ENCODE measurements at places on chromosomes 6 and 20. TPM values are rescaled to one million over a fixed set of nuclear protein-coding genes. Genes with fewer than 3 reads are reported as not detected.

Gene SRC
- 11.9 TPM for total RNA-seq

Gene LHFPL5
- not detected for total RNA-seq

Gene MYBL2
- total RNA-seq = 38.9 TPM

Gene CNKSR3
- 6.1 TPM for total RNA-seq

Gene PRSS35
- 3.0 TPM for total RNA-seq

Gene NCOA5
- 13.8 TPM for total RNA-seq

Gene PLA2G7
- not detected for total RNA-seq

Gene KCNG1
- total RNA-seq = 50.0 TPM

Gene PTCRA
- not detected for total RNA-seq

Gene CSTF1
- total RNA-seq = 32.8 TPM

Gene HAO1
- total RNA-seq = not detected

Gene EMILIN3
- under 0.01 TPM for total RNA-seq

Gene CFB
- 0.86 TPM for total RNA-seq

Gene ADGRF1
- total RNA-seq = not detected
